NCI-H2107 (cell line): ENCODE measurements at places on chromosomes 12 and 14.

DNA sequence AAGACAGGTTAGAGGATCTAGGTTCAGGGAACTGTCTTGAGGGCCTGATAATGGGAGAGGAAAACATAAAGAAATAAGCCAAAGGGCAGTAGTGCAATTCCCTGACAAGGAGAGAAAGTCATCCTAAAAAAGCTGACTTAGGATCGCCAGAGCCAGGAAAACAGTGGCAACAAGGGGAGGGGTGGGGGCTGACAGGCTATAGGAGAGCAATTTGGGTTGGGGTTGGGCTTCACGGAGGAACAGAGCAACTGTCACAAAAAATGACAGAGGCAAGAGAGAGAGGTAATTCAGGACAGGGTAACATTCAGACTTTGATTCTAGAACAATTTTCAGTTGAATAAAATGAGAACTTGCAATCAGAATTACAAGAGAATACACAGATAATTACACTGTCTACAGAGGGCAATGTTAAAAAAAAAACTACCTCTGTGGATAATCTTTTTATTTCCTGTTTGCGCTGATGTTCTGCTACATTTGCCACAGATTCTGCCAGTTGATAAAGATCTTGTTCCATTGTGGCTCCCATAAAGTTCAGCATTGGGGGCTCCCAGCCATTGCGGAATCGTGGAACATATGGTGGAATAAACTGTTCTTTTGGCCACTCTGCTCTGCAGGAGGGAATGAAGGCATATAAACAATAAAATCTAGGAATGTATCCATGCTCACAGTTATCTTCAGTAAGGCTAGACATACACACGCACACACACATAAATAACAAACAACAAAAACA is 138.6 kb downstream of the EPS8 start:
- DNase-seq = no peak

DNA sequence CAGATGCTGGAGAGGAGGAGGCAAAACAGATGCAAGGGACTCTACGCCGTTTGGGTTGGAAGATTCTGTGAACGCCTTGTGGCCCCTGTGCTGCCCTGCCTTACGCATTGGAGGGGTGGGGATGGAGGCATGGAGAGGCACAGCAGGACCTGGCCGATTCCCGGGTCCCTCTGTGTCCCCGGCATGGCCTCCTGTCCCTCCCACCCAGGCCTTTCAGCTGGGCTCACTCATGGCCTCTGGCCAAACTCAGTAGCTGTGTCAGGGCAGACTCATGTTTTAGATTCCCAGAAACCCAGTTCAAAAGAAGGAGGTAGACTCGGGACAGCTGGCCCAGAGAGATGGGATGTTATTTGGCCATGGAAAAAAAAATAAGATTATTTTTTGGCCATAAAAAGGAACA is 40.1 kb downstream of the TESC start:
- no peak for DNase-seq

- no peak for DNase-seq
Measured at GRCh38 chr12:49413010-49413409, 45.7 kb downstream of the SPATS2 start.

DNA sequence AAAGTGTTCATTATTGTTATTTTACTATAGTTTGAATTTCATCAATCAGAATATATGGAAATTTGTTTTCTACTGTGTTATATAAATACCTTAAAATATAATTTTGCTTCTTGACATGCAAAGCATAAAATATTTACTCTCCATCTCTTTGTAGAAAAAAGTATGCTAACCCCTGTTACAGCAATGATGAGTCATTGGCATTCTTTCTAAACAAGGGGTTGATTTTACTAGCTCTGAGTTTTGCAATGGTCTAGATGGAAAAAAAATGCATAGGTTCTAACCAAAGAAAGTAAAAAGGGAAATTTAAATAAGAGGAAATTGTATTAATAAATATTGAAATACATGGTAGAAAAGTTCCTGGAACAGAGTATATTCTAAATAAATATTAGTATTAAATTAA is 990.2 kb upstream of the ATXN7L3B start:
- DNase-seq = no peak
